DMS153 (cell line): ENCODE measurements at places on chromosomes 1 and 21.

GRCh38 chr1:2232255-2232915 is 4.3 kb downstream of the SKI start:
- no peak for DNase-seq

DNA sequence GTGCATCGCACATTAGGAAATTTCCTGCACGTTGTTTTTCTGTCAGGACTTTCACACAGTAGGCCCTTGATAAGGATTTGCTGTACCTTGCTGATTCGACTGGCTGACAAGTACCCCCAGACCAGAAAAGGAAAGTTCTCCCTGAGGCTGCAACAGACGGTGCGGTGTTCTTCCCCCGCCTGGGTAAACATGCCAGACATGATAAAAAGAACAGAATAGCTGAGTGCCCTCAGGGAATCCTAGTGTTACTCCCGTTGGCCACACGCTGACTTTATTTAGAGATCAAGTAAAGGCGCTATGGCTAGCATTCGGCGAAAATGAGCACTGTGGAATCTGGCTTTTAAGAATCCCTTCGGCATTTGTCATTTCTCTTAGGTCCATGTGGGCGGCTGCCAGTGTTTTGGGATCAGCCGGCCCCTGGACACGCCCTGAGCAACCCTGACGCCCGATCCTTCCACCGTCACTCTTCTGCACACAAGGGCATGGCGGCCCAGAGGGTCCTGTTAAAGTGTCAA is 607.7 kb downstream of the KIF26B start:
- DNase-seq: no peak

GRCh38 chr1:178630417-178630816 is 94.6 kb upstream of the RALGPS2 start:
- no peak for DNase-seq

GRCh38 chr1:6424619-6425593 is at the start of gene ESPN:
Gene ESPN (plus strand): TSS chr1:6424776. CDS start chr1:6424956, 180 bp downstream.
- no peak for DNase-seq

DNA sequence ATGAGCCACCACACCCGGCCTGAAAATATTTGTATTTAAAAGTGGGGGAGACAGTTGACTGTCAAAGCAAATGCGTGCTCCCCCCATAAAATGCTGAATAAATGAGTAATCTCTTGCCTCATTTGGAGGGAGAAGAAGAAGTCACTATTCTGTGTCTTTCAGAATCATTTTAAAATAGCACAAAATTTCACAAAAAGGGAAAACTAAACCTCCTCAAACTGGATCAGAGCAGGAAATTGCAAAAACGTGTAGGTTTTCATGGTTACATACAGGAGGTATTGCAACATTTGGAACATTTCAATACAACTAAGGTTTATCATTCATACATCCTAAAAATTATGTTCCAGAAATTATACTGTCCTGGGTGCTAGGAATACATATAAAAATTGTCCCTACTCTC is 13.6 kb downstream of the MTF1 start:
- DNase-seq: no peak

DNA sequence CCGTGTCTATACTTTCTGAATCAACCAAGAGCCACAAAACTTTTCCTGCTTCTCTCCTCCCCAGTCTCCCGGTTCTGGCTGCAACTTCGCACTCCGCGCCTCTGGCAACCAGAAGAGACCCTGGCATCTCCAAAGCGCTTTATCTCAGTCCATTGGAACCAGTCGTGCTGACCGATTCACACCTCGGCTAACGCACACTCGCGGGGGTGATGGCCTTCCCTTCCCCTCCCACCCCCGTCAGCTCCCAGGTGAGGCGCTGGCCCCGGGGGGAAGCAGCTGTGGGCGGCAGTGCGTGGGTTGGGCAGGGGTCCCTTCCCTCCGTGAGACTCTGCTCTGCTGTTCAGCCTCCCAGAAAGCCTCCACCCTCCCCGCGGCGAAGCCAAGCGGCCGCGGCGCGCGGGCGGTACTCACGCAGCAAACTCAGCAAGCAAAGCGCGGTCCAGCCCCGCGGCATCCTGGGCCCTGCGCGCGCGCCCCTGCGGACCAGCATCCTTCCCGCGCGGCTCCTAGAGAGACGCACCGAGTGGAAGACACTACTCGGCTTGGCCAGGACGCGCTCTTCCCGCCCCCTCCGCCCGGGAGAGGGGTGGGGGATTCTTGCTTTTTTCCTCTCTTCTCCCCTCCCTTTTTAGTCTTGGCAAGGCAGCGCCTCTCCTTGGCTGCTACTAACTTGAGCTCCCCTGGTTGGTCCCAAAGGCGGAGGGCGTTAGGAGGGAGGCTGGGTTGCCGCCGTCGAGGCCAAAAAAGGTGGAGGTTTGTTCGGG is at the start of gene CD34:
Gene CD34, minus strand, starts transcription at position 535 of the 764 bp plus-strand sequence. Its CDS starts 45 bp downstream, at position 490.
- DNase-seq: no peak

GRCh38 chr1:5548266-5548665 is 444.0 kb downstream of the NPHP4 start:
- DNase-seq: peak; percentile 18

DNA sequence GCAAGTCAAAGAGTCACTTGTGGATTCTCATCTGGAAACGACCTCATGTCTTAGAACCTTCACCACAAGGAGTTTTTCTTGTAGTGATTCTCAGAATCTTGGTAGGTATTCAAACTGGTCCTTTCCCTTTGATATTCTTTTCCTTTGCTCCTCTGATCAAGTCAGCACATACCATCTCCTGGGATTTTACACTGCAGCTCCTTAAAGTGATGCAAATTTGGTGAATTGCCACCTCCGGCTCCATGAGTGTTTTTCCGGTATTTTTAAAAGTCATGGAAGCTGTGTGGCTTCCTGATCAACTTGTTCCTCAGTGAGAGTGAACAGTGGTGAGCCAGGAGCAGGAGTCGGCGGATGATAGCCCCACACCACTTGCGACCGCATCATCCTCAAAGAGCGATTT is 182.1 kb upstream of the DAB1 start:
- no peak for DNase-seq

DNA sequence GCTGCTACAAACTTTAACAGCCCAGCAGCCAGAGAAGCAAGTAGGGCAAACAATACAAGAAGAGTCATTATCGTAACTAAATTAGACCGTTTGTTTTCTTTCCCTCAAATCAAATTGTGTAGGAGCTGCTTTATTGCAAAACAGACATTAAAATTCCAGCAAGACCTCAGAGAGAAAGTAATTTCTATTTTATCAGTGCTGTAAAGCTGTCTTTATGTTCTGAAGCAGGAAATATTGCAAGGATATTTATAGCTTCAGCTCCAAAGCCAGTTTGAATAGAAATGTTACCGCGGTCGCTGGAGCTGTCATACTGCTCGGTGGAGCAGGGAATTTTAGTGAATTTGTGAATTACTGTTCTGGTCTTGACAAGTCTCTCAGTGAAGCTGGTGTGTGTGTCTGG is 503.8 kb upstream of the PLXNA2 start:
- peak; percentile 54 for DNase-seq

DNA sequence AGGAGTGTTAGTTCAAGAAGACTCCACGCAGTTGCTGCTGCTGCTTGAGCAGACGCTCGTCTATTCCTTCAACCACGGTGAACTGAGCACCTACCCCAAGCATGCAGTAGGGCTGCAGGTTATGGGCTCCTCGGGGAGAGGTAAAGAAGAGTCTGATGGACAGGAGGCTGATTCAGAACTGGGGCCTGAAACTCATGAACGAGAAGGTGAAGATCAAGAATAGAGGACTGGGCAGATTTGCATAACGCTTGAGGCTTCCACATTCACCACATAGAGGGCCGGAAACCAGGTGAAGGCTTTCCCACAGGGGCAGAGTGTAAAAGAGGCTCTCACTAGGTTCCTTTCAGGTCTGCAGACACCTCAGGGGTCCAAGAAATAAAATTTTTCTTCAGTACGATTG is 9.1 kb downstream of the ABCA4 start:
- DNase-seq: no peak

- DNase-seq: no peak
Observed at GRCh38 chr1:36696261-36696940, 213.7 kb upstream of the CSF3R start.

- DNase-seq: no peak
Observed at GRCh38 chr1:176669782-176670181, 206.8 kb downstream of the PAPPA2 start.

- no peak for DNase-seq
Observed at GRCh38 chr1:236175642-236176336, 33.5 kb downstream of the GPR137B start.

DNA sequence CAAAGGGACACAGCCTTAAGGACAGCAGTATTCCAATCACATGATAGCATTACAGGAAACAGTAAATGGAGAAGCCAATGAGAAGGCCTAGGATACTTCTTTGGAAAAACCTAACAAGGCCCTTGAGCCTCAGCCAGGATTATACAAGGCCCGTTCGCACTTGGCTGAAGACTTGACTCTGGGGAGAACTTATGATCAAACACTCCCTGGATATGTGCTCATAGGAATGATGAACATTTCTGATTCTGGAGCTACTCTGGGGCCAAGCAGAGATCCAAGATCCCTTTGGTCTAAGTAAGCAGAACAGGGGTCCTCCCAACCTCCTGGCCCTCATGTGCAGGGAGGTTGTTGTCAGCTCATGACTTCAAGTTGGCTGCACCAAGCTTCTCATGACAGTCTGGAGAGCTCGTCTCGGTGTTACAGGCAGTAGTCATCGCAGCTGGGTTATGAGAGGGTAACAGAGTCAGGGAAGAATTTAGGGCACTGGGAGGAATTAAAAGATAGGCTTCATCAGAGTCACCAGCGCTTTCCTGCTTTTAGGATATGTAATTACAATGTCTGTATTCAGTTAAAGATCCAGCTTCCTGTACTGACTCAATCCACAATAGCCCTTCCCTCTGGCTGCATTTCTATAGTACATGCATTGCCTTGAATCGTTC is 92.5 kb upstream of the IRF2BP2 start:
- no peak for DNase-seq

GRCh38 chr1:152683846-152684245 is 2.1 kb upstream of the LCE2B start:
- no peak for DNase-seq

GRCh38 chr1:216387782-216388181 is 35.5 kb downstream of the USH2A start:
- no peak for DNase-seq

GRCh38 chr1:58919959-58920321 is 136.1 kb upstream of the JUN start:
- DNase-seq: no peak

- DNase-seq: no peak
Observed at GRCh38 chr1:230191855-230192254, 124.8 kb downstream of the GALNT2 start.

DNA sequence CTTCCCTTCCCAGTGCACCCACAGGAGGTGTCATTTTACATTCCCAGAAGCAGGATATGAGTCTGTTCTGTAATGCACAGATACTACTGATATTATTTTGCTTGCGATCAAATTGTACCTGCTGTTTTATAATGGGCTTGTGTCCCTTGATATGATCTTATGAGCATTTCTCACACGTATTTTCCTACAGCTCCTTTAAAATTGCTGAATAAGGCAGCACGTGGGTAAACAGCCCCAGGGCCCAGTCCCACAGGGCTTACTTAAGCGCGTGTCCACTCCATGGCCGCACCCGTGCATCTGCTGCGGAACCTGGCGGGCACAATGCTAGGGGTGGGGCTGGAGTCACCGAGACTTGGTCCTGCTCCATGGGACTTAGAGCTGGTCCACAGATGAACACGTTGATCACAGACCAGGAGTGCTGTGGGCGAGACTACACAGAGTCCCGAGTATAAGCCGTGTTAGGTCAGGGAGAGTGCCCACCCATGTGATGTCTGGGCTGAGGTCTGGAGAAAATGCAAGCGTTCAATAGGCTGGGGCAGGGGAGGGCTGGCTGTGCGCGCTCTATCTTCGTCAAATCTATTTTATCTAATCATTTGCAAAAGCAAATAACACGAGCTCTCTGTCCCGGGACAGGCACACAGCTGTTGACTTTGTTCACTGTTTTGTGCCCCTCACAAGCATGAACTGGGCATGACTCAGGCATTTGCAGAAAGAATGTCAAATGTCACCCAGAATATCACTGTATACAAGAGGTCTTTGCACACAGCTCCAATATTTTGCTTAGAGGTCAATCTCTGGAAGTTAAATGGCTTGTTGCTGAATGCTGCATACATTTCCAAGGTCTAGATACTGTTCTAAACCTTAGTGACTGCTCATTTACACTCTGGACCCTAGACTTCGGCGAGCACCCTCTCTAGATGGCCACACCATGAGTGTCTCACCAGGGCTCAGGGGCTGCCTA is 119.3 kb downstream of the CRYAA start:
- peak; percentile 72 for DNase-seq

DNA sequence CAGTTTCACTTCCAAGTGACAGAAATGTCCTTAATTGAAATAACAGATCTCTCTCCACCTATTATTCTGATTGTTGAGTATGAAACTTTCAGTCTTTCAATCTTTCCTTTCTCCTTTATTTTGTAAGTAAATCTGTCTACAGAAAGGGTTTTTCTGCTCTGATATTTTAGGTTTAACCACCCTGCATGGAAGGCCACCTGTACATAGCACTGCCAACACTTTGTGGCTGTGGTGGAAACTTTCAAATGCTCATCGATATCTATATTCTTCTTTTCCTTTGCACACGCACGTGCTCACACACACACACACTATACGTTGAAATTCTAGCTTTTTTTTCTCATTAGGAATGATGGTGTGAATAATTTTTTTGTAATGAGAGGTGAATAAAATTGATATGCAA is 1179.3 kb downstream of the KCNT2 start:
- DNase-seq: no peak

- no peak for DNase-seq
Observed at GRCh38 chr1:69914976-69915765, 290.2 kb downstream of the LRRC40 start.
